ENCODE measurements at places on chromosomes 2 and 18.

DNA sequence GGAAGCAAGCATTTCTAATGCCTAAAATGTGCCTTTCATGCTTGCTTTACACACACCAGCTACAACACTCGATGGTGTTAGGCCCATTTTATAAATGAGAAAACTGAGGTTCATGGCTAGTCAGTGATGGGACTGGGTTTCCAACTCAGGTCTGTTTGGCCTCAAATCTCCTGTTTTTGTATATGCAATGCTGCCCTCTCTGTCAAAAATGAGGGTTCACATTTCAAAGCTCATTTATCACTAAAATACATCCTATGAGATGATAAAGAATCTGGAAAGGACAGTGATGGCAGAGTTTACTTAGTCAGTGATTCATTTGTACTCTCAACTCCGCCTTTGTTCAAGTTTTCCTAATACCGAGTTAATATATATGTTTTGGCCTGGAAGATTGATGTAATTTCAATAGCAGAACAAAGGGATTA, 92.3 kb downstream of the KCTD1 start:
- no peak for DNase-seq

DNA sequence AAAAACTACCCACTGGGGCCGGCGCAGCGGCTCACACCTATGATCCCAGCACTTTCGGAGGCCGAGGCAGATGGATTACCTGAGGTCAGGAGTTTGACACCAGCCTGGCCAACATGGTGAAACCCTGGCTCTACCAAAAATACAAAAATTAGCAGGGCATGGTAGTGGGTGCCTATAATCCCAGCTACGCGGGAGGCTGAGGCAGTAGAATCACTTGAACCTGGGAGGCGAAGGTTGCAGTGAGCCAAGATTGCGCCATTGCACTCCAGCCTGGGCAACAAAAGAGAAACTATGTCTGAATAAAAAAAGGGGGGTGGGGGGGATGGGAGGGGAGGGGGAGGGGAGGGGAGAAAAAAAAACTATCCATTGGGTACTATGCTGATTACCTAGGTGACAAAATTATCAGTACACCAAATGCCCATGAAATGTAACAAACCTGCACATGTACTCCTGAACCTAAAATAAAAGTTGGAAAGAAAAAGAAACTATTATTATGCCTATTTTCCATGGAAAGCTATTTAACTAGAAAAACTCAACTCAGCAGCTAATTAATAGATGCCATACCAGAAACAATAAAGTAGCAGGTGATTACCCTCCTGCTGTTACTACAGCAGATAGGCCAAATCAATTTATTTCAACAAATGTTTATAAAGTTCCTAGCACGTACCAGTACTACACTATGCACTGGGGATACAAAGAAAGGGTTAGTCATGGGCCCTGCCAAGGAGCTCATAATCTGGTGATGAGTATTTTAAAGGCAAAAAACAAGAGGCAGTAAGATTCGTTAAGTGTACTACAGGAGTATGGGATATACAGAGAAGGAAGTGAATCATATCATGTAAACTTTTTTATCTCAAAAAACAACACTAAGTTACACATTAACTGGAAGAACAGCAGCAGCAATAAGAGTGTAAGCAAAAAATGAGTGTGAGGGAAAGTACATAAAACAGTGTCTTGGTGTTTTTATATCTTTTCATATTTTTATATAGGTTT, 112.8 kb upstream of the SLC39A10 start:
- no peak for DNase-seq

DNA sequence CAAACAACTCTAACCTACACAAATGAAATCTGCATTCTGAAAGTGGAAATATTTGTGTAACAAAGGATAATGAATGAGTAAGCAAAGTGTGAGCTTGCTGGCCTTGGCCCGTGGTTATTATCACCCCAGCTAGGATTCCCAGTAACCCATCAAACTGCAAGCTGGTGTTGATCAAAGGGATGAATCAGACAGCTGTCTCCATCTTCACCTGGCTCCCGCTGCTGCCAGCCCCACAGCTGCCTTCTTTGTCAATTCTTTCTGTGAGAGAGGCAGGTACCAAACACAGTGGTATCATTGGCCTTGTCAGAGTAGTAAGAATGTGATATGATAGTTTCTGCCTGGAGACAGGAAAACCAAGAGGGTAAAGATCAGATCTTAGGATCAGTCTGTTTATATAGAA, 25.2 kb upstream of the RGPD4 start:
- DNase-seq, result no peak

- DNase-seq, result no peak
Observed at GRCh38 chr18:34796035-34796657, 86.0 kb downstream of the DTNA start.

- DNase-seq, result no peak
Observed at GRCh38 chr2:37676274-37676673, 4.8 kb upstream of the CDC42EP3 start.

- no peak for DNase-seq
Observed at GRCh38 chr2:237720957-237721356, 77.6 kb upstream of the RBM44 start.

DNA sequence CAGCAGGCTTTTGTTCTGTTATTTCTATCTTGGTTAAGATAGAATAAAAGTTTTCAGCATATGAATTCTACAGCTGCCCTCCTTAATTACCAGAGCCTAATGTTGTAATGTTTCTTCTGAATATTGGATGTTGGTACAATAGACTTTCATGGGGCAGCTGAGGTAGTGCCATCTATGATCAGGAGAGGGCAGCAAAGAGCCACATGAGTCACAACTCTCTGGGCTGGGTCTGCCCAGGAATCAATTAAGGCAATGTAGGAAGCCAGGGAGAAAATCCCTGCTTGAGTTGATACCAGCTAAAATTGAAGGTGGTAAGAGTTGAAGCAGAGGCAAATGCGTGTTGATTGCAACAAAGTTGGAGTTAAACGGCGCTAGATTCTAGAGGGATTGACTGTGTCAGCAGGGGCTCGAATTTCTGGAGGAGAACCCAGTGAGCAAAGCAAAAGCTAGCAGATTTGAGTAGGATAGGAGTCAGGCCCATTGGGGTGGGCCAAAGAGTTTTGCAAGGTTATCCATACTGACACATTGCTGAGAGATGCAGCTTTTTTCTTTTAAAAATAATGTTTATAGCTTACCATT, 10.6 kb upstream of the MC5R start:
- peak; percentile 33 for DNase-seq

- DNase-seq, result no peak
Observed at GRCh38 chr2:169185711-169186110, 116.3 kb downstream of the DHRS9 start.

DNA sequence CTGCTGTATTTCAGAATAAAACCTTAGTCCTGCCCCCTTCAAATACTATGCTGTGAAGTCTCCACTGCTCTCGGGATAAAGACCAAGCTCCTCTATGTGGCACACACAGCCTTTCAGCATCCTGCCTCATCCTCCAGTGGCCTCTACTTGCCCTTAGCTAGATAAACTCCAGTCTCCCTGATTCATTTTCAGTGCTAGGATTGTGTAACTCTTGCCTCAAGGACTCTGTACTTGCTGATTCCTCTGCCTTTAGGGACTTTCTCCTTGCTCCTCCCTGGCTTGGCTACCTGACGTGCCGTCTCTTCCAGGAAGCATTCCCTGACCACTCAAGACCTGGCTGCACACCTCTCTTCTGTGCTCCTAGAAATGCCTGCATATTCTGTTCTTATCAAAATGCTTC, 416.7 kb downstream of the MTX2 start:
- DNase-seq, result no peak

Measured in activated T-cell treated with anti-CD3 and anti-CD28 coated beads for 1 hour (primary cell).